ENCODE measurements at places on chromosomes 2 and 18.
A peak's percentile ranks its signal among the peaks of the same experiment; 100 is the strongest.

DNA sequence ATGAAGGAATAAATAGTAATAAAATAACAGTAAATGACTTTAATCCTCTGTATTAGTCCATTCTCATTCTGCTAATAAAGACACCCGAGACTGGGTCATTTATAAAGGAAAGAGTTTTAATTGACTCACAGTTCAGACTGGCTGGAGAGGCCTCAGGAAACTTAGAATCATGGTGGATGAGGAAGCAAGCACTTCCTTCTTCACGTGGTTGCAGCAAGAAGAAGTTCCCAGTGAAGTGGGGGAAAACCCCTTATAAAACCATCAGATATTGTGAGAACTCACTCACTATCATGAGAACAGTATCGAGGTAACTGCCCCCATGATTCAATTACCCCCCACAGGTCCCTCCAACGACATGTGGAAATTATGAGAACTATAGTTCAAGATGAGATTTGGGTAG, 727.9 kb upstream of the LINC00305 start:
- no peak for DNase-seq

- DNase-seq: no peak
Measured at GRCh38 chr2:2542966-2543611, 212.0 kb upstream of the MYT1L start.

- DNase-seq: no peak
Measured at GRCh38 chr18:29321561-29321960, 1144.6 kb upstream of the CDH2 start.

- no peak for DNase-seq
Measured at GRCh38 chr2:13574831-13575230, 858.1 kb downstream of the TRIB2 start.

- peak; percentile 40 for DNase-seq
Measured at GRCh38 chr2:43426305-43427031, 169.4 kb downstream of the THADA start.

Data from effector memory CD8-positive, alpha-beta T cell (primary cell).